ENCODE measurements at places on chromosomes 5 and 9. TPM values are rescaled to one million over a fixed set of nuclear protein-coding genes. Genes with fewer than 3 reads are reported as not detected.
A peak's percentile ranks its signal among the peaks of the same experiment; 100 is the strongest.

GRCh38 chr5:76499507-76500161 lies 96.5 kb downstream of the IQGAP2 start:
- H3K36me3 ChIP-seq = no peaks in the 10 kb centered on the region
- no peak overlapping the region for H3K4me3 ChIP-seq
- H3K27me3 ChIP-seq = peaks cover 25% of the 10 kb centered on the region
- no peak for DNase-seq
- H3K4me1 ChIP-seq = no peaks in the 10 kb centered on the region
- H3K27ac ChIP-seq = no peak overlapping the region

DNA sequence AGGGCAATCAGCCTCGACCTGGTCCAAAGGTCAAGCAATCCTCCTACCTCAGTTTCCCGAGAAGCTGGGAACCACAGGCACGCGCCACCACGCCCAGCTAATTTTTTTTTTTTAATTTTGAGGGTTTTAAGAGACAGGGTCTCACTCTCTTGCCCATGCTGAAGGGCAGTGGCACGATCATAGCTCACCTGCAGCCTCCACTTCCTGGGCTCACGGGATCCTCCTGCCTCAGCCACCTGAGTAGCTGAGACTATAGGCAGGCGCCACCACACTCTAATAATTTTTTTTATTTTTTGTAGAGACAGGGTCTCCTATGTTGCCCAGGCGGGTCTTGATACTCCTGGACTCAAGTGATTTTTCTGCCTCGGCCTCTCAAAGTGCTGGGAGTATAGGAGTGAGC lies 1.6 kb downstream of the UIMC1 start:
- H3K4me3 ChIP-seq = peak overlapping the region; percentile 95
- H3K27me3 ChIP-seq = no peaks in the 10 kb centered on the region
- no peaks in the 10 kb centered on the region for H3K36me3 ChIP-seq
- peaks cover 12% of the 10 kb centered on the region for H3K4me1 ChIP-seq

Gene NKD2
- total RNA-seq = 6.7 TPM

Gene FRMD3
- 6.0 TPM for total RNA-seq

Gene FAM153A
- not detected for total RNA-seq
